Activated naive CD4-positive, alpha-beta T cell treated with anti-CD3 and anti-CD28 coated beads, Interleukin-2, amount 50 U/mL, for 16 hours (primary cell): ENCODE measurements at places on chromosomes 12 and 14.
A peak's percentile ranks its signal among the peaks of the same experiment; 100 is the strongest.

GRCh38 chr12:52871291-52872039 is 22.7 kb upstream of the KRT78 start:
- DNase-seq: no peak

GRCh38 chr12:112362310-112362709 is 19.9 kb downstream of the HECTD4 start:
- no peak for DNase-seq

DNA sequence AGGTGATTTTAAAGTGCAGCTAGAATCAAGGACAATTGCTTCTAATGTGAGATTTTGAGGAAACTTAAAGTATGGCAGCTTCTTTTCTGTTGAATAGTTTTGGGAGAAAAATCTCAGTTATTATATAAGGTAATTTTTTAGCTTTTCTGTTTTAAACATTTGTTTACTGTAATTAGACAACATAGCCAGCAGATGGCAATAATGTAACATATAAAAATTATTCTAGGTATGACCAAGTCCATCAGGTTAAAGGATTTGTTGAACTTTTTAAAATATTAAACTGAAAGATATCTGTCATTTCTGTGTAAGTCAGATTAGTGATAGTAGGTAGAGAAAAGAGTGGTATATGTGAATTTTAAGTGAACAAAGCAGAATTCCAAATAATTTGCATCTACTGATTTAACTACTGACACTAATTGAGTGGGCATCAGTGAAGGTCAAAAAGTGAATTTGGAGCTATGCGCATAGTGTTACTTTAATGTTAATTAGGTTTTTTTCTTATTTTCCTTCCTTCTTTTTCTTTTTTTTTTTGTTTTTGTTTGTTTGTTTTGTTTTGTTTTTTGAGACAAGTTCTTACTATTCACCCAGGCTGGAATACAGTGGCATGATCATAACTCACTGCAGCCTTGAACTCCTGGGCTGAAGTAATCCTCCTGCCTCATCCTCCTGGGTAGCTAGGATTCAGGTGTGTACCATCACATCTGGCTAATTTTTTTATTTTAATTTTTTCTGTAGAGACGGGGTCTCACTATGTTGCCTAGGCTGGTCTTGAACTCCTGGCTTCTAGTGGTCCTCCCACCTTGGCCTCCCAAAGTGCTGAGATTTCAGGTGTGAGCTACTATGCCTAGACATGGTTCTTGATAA is 18.6 kb downstream of the PRORP start:
- DNase-seq: no peak

- DNase-seq: no peak
These were observed 91.8 kb upstream of the ATP2B1 start for GRCh38 chr12:89800435-89800834.

DNA sequence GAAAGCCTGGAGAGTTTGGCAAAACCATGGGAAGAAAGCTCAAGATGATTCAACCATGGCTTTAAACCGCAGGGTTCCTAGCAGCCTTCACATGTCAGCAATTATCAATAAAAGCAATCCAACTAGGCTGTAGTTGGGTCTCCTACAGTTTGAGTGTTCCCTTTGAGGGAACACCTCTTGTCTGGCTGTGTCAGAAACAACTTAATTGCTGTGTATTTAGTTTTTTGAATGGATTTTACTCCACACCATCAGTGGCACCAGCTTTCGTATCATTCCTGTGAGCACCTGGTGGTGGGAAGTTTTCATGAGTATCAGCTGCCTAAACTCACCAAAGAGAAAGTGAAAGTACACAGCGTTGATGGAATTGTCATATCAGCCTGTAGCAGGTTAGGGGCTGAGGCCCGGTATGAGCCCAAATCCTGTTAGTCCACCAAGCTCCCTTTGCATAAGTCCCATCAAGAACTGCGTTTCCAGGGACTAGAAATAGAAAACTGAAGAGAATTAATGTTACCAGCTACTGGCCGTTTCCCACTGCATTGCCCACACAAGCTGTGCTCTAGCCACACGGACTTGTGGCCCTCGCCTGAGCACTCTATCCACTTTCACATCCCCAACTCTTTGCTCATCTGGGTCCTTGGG is 10.9 kb upstream of the IL26 start:
- DNase-seq: peak; percentile 31

- DNase-seq: no peak
These were observed 150.9 kb upstream of the GRIP1 start for GRCh38 chr12:66829660-66830325.

DNA sequence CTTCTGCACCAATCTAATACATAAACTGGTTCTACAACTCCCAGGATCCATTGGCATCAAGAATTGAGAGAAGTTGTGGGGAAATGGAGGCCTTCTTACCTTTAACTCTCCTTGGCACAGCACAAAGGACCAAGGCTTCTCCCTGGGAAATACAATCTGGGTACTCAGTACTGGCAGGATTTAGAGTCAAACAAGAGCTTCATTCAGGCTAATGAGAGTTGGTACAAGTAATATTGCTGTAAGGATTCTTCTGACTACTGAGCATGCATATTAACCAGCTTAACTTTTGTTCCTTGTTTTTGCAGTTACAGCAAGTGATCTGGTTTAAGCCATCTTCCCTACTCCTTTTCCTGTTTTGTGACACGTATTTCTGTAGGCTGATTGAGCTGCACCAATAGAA is 76.2 kb upstream of the FERMT2 start:
- no peak for DNase-seq

DNA sequence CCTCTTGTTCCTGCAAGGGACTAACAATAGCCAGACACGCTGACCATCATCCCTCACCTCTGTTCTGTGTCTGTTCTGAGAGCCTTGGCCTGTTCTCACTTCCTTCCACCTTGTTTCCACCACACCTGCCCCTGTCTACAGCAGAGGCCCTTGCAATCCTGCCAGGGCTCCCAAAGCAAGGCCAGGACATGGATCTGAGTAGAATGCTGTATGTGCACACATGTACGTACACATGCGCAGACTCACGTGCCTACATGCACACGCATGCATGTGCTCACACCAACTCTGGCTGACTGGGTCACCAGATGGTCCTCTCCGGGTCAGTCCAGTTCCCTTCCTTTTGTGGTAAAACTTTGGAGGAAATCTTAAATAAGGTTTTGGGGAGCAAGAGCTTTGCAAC is 133.0 kb upstream of the C14orf180 start:
- peak; percentile 4 for DNase-seq

- no peak for DNase-seq
These were observed 167.4 kb upstream of the FOXG1 start for GRCh38 chr14:28599191-28599590.

DNA sequence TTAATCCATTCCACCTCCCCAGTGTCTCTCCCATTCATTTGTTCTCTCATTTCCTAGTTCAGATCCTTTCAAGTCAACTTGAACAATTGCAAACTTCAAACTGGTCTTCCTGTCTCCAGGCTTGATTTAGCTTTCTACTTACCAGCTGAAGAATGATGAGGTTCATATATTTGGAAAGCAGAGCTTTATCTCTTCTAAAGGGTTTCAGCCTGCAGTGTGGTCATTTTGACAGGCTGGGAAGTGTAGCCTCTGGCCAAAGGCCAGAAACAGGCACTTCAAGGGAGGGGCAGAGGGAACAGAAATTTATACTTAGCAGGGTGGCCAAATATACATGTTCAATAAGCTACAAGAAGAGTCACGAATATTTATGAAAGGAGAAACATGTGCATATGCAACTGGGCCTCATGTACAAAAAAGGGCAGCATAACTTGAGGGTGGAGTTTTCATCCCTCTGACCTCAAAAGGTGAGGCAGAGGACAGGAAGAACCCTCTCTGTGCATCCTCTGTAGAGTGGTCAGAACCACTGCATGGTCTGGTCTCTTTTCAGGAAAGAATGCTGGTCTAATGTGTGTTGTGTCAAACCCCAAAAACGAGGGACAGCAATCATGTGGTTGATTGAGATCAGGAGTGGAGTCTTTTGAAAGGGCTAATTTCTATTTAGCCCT is 34.0 kb upstream of the HECTD1 start:
- no peak for DNase-seq

DNA sequence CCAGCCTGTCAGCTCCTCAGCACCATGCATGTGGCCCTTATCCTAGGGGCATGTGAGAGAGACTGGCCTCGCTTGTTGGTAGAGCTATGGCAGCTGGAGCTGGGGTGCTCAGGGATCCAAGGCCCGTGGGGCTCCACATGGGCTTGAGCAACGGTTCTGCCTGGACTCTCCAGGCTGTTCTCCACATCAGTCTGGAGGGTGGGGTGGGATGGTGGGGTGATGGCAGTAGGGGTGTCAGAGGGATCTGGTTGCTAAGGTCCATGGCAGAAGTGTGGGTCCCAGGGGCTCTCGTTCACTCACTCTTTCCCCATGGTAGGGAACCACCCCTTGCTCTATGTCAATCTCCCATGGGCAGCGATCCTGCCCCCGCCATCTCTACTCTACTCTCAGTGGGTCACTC is 622.6 kb downstream of the LRFN5 start:
- DNase-seq: no peak

DNA sequence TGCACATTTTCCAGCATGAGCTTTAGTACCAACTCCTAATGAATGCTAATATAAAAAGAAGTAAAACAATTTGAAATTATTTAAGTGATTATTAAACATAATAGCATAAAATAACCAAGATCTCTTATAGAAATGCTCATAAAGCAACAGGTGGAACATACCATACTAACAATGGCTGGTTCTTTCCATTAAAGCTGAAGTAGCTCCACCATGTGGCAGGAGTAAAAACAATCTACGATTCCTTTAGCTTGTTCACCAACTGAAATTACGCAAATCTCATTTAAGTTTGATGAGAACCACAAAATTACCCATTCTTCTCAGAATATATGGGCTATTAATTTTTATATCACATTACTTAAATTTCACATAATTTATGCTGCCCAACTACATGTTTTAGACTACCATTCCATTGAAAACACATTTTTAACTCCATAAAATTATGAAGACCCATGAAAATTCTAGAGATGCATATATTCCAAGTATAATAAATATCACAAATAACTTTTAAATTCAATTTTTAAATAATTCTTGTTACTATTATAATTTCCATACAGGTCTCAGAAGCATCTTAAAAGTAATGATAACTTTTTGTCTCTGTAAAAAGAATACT is 213.6 kb downstream of the DAD1 start:
- DNase-seq: no peak

DNA sequence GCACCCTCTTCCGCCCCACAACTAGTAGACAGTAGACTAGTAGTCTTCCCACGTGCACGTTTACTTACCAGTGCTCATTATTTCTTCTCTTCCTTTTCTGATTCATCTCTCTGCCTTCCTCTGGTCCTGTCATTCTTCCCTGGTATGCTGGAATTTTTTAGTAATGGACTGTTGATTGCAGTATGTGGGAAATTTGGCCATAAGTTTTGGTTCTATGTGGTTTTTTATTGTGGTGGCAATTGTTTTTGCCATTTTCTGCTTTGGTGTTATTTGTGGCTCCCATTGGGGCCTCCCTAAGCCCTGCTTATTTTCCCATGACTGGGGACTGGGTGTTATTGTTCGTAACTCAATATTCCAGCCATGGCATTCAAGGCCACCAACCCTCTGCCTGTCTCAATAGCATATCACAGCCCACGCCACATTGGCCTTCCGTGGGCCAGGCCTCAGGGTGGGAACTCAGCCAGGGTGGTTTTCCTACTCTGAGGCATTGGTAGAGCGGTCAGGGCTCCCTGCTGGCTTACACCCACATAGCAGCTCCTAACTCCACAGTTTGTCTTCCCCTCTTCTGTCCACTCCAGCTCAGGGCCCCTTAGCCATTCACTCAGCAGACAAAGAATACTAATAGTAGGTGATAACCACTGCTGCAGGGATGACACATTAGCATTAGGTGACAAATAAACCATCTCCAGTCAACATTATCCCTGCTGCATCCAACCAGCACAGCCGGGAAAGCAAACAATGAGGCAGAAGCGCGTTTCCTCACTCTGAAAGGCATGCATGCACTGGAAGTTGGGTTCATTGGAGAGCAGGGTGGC is 321.5 kb downstream of the CACNA1C start:
- no peak for DNase-seq

DNA sequence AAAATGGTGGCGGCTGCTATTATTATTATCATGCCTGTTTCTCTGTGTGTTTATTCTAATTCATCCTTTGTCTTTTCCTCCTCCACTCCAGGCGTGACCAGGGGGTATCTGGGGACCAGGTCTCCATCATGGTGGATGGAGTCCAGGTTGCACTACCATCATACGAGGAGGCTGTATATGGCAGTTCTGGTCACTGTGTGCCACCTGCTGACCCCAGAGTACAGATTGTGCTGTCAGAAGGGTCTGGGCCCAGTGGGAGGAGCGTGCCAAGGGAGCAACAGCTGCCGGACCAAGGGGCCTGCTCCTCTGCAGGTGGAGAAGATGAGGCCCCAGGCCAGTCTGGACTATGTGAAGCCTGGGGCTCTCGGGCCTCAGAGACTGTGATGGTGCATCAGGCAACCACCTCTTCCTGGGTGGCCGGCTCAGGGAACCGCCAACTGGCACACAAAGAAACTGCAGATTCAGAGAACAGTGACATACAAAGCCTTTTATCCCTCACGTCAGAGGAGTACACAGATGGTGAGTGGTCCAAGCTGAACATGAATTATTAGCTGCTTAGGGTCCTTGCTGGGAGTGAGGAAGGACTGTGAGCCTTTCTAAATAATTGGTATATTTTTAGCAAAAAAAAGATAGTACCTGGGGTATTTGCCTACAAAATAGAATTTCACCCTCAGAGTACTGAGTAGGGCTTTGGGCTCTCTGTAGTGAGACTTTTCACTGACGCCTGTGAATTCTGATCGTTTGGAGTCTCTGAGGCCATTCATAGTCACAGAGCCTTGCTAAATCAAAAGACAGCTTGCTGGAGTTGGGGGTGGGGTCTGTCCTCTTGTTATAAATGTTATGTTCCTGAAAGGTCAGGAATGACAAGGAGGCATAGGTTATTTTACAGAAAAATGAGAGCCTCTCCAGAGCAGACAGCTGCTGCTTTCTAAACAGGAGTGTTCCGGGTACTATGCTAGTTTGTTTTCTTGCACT is 58.1 kb upstream of the SRSF5 start:
- peak; percentile 47 for DNase-seq

DNA sequence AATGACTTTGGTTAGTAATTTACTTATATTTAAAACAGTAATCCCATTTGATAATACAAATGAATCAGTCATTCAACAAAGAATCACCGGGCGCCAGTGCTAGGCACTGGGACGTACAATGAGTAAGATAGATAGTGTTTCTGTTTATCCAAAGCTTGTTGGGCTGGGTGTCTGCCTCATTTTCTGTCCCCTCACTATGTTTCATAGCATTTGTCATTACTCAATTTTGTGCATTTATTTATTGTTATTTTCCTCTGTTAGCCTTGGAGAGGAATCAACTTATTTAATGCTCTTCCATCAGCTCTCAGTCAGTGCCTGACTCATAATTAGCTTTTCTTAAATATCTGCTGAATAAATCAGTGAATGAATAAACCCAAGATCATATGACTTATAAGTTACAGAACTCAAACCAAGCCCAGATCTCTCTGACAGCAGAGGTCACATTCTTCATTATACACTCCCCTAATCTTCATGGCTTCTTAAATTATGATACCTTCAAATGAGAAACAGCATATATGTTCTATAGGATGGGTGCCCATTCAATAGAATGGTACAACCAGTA is 86.2 kb downstream of the TSPAN8 start:
- DNase-seq: no peak
